Activated CD4-positive, alpha-beta T cell treated with anti-CD3 and anti-CD28 coated beads, Interleukin-2, amount 10 ng/mL, durations not matched to agents 7 days and 5 days (primary cell): ENCODE measurements at places on chromosomes 2 and 18. TPM values are rescaled to one million over a fixed set of nuclear protein-coding genes. Genes with fewer than 3 reads are reported as not detected.

- DNase-seq = no peak
These were observed 51.0 kb downstream of the KCNG2 start for GRCh38 chr18:79848579-79849327.

DNA sequence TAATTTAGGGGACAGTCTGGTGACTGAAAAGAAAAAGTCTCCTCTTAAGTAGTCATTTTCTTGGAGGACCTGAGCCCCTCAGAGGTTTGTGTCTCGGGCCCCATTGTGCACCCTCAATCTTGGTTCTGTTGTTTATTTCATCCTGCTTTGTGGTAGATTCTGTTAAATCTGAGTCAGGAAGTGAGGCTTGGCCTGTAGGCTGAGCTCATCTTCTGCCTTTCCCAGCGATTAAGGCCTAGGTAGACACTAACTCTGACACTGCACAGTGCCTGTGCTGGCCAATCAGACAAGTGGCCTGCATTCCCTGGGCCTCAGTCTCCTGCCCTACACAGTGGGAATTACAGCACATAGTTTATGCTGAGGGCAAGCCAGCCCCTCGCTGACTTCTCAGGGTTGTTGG lies 80.2 kb downstream of the CTIF start:
- DNase-seq = no peak

DNA sequence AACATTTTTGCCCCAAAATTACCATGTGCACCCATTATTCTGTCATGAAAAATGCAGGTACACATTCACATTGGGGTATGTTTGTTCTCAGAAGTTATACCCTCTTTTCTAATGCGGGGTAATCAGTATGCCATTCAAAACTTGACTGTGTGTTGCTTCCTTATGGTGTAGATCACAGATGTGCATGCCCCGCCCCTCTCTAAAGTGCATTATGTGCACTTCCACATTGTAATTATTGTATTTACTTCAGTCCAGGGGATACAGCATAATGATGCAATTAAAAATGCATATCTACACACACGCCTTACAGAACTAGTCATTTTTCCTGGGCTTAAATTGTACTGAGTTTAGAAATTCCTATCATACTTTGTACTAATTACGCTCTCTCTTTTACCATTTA lies 48.8 kb downstream of the SLC9A2 start:
- no peak for DNase-seq

The MARS2 gene
- 11.1 TPM for total RNA-seq

DNA sequence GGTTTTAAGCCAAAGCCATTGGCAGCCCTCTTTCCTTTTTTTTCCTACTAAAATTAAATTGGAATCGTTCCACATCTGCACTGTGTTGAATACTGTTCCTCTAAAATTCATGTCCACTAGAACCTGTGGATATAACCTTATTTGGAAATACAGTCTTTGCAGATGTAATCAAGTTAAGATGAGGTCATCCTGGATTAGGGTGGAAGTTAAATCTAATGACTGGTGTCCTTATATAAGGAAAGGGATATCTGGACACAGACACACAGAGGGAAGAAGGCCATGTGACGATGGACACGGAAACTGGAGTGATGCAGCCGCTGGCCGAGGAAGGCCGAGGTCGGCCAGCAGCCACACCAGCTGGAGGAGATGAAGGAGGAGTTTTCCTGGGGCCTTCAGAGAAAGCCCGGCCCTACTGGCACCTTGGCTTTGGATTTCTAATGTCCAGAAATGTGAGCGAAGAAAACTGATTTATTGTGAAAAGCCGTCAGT lies 49.4 kb downstream of the LONRF2 start:
- DNase-seq = no peak
